GM06990 (cell line): ENCODE measurements at places on chromosomes 2 and 18.

GRCh38 chr18:52435301-52435700, 95.3 kb downstream of the DCC start:
- DNase-seq, result no peak

- no peak for DNase-seq
These were observed 228.7 kb upstream of the TANK start for GRCh38 chr2:160931531-160931930.

DNA sequence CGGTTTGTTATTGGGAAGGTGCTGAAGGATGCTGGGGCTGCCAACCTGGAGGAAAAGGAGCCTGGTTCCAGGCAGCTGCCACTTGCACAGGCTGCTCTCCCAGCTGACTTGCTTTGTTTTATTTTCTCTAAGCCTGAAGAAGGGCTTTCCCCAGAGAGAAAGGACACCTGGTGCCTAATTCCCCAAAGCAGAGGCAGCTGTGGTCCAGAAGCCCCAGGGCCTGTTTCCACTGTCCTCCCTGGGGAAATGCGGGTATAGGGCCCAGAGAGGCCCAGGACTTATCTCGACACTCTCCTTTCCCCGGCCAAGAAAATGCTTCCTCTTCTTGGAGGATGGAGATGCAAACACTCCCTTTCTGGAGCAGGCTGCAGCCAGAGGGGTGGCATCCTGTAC, 30.1 kb downstream of the INO80C start:
- peak; percentile 31 for DNase-seq

GRCh38 chr2:236012155-236012554, 156.0 kb downstream of the GBX2 start:
- no peak for DNase-seq

- no peak for DNase-seq
These were observed 46.9 kb downstream of the TFCP2L1 start for GRCh38 chr2:121237980-121238665.

DNA sequence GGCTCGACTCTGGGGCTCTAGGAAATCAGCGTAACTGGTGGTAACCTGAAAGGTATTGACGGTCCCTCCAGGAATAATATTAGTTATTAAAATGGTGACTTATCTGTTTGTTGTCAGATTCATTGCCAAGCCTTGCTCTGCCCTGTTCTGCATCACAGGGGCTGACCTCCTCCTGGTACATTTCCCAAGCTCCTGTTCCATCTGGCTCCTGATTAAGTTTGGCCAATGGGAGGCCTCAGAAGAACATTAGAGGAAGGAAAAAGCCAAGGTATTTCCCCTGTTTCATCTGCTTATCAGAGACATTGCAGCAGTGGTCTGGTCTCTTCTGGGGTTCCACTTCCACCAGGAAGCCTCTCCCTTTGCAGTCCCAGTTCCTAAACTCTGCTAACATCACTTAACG, 527.0 kb downstream of the TNS1 start:
- DNase-seq, result no peak

DNA sequence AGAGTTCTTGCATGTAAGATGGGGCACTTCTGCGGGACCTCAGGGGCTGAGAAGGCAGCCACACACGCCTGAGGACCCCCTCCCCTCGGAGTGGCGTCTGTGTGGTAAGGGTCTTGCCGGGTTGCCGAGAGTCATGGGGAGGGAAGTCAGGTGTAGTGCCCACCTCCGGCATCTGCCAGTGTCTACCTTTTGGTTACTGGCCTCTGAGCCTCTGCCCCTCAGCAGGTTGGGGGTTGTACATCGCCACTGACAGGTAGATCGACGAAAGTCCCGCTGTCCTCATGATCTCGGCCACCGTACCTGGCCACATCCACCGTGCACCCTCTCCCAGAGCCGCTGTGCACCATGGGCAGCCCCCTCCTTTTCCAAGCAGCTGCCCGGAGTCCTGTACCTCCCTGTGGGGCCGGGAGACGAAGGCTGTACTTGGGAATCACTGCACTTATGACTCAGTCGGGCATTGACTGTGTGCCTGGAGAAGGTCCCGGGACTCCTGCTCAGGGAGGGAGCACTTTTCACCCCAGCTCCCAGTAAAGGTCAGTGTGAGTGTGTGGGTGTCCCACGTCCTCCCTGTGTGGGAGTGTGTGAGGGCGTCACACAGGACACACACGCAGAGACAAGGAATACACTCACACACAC, 332.4 kb upstream of the MYT1L start:
- no peak for DNase-seq

DNA sequence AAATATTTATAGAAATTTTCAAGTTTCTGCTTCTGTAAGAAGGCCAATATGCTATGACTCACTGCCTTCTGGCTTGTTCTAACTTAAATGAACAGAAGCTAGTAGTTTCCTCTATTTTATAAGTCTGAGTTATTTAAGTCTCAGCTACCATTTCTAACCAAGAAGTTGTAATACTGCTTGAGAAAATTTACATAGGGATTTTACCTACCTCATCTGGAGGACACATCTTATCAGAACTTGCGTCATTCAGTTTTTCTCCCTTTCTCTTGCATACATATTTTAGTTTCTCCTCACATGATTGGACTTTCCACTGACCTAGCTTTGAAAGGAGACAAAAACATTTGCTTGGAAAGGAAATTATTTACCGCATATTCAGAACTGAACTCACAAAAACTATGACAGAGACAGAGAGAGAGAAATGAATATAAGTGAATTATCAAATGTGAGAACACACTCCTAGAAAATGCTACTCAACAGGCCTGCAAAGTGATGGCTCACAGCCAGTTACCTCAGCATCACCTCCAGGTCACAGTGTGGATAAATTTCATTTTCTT, 81.1 kb upstream of the CD302 start:
- DNase-seq, result peak; percentile 82

- DNase-seq, result no peak
These were observed 1.0 kb upstream of the HDAC4 start for GRCh38 chr2:239401881-239402233.

DNA sequence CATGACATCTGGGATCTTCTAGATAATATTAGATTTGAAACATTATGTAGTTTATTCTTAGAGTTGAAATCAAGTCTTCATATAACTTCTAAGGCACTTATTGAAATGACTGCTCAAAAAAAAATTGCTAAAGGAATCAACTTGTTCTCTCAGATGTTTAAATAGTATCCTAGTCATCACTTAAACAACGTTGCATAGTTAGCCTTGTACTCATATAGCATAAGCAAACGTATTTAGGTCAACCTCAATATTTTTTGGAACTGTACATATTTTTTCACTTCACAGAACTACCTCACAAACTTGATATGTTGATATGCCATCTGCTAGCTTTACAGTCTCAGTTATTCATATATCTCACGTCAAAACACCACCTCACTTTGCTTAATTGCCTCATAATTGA, 47.1 kb upstream of the CREB1 start:
- DNase-seq, result no peak

GRCh38 chr2:224938651-224939182, 103.6 kb downstream of the DOCK10 start:
- peak; percentile 53 for DNase-seq

DNA sequence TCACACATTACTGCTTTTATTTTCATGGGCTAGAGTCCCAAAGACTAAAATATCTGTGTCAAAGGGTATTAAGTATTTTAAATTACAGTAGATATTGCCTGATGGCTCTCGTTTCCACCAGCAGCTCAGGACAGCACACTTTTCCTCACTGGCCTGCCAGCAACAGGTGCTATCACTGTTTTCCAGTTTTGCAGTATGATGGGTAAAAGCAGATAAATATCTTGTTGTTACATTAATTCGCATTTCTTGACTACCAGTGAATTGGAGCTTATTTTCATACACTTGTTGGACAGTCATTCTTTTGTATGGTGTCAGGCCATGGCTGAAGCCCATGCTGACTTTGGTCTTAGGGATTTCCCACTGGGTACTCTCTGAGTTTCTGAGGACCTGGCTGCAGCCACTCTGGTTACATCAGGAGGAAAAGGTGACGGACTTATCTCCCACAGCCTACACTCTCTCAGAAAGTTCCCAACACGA, 4.8 kb downstream of the APOB start:
- DNase-seq, result no peak

DNA sequence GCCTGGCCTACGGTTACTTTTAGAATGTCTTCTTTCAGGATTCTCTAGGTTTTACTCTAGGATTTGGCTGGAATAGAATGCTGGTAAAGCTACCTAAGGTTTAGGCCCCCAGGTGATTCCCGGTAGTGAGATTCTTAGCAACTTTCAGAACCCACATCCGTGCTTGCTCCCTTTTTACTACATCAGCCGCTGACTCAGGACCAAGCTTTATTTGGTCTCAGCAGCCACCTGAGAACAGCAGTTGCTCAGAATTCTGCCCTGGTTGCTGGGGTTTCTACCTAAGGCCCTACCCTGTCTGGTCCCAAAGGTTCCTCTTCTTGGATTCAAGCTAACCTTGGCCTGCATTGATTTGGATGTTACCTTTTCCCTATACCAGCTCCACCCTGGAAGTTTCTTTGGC, 36.1 kb upstream of the NDUFV2 start:
- DNase-seq, result no peak

- peak; percentile 86 for DNase-seq
These were observed 49.6 kb upstream of the PAIP2B start for GRCh38 chr2:71276311-71277146.

DNA sequence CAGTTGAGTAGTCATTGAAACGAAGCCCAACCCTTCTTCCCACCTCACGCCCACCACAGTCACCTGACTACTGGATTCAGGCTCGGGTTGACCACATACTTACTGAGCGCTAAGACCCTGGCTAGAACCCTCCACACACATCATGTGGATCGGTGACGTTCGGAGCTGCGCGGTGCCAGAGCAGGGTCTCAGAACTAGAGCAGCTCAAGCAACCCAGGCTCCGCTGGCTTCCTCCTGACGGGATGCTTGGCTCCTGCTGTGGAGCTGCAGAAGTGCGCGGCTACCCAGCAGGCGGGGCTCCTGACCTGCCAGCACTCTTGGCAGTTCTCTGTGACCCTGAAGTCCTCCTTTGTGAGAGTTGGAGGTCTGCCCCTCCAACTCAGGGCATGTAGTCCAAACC, 90.6 kb upstream of the MBOAT2 start:
- DNase-seq, result no peak

DNA sequence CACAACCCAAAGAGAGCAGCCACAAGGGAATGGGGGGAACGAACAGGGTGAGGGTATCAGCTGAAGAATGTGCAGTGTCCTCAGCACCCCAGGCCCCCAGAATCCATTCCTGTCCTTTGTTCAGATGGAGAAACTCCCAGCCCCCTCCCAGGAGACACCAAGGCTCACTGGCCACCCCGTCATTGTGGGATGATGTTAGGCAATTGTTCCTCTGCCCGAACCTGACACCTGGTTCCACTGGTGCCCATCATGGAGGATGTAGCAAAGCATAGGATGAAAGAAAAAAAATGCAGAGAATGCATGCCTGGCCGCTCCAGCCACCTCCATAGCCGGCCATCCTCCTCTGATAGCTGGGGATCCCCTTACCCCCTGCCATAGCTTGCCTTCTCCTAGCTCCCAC, 197.3 kb upstream of the TWIST2 start:
- DNase-seq, result no peak

DNA sequence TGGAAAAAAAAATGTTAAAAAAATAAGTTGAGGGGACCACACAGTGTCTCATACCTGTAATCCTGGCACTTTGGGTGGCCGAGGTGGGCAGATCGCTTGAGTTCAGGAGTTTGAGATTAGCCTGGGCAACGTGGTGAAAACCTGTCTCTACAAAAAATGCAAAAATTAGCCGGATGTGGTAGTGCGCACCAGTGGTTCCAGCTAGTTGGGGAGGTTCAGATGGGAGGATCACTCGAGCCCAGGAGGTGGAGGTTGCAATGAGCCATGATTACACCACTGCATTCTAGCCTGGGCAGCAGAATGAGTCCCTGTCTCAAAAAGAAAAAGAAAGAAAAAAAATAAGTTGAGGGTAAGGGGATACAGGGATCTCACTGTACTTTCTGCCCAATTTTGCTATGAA, 6.1 kb upstream of the KYNU start:
- no peak for DNase-seq

GRCh38 chr2:54680397-54681041, 42.9 kb upstream of the EML6 start:
- peak; percentile 69 for DNase-seq

DNA sequence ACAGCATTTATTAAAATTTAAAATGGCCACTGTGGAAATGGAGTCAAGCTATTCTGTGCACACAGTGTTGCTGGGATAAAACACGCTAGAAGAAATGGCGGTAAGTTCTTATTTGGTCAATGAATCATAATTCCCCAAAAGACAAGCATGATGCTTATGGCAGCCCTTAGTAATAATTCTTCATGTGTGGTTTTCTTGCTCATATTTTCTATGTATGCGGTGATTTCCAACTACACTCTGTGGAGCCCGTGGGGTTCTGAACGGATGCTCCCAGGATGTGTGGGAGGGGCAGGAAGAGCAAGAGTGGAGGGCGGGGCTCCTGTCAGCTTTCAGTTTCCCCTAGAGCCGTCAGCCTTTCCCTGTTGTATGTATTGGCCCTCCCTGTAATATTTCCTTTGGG, 91.7 kb upstream of the RMDN2 start:
- no peak for DNase-seq

DNA sequence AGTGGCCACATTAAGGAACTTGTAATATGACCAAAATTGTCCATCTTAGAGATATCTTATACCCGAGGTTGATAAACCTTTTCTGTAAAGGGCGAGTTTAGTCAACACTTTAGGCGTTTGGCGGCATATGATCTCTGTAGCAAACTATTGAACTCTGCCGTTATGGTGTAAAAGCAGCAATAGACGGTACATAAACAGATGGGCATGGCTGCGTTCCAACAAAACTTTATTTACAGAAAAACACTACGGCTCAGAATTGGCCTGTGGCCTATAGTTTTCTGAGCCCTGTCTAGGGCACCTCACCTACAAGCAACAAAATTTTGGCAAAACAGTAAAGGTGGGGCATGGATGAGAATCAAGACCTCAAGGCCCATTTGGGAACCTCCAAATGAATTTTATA, 121.9 kb upstream of the HAAO start:
- DNase-seq, result no peak
